ENCODE measurements at places on chromosomes 4 and X.

DNA sequence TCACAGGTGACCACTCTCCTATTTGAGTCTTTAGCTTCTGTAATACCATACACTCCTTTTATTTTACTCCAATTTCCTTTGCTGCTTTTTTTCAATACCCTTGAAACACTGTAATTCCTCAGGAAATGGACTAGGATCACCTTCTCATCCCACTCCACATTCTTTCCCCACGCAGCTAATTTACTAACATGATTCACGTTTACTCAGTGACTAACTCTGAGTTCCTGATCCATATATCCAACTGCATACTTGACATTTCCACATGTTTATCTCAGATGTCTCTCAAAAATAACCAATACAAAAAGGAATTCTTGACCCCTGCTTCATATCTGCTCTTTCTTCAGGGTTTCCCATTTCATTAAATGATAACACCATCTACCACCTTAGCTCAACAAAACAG is 19.9 kb downstream of the RPS6KA6 start:
- DNase-seq = no peak

DNA sequence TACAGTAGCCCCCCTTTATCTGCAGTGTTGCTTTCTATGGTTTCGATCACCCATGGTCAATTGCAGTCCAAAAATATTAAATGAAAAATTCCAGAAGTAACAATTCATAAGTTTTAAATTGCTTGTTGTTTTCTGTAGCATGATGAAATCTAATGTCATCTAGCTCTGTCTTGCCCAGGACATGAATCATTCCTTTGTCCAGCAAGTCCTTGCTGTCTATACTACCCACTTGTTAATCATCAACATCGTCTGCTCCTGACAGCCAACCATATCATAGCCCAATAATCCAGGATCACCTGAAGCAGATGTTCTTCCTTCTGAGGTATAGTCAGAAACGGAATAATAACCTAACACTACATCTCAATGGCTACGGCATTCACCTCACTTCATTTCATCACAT is 79.8 kb downstream of the ADAMTS3 start:
- no peak for DNase-seq

GRCh38 chr4:59238212-59238611 is 1961.9 kb upstream of the ADGRL3 start:
- no peak for DNase-seq

DNA sequence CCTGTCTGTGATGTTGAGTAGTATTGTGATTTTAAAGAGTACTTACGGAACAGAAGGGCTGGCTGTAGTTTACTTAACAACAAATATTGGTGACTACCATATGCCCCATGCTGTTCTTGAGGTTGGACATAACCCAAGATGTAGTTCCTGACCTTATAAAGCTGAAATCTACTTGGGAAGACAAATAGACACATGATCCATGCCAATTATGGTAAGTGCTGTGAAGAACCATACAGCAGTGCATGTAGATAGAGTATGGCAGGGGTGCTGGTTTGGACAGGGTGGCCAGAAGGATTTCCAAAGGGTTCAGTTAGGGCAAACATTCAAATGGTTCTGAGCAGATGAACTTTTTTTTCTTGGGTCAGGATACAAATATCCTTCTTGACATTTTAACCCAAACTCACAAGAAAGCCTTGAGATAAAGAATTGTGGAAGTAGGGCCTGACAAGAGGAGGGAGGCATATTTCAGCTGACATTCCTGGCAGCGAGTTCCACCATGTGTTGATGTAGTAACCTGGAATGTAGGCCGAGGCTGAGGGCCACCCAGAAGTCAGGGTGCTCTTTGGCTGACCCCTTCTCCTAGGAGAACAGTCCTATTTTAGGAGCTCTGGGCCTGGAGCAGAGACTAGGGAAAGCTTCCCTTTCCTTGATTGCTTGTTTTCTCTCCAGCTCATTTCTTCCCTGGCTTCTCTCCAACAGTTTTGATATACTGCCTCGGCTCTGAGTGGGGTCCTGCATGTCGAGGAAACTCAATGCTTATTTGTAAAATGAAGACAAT is 74.2 kb downstream of the FREM3 start:
- no peak for DNase-seq

GRCh38 chr4:186149872-186150271 is 41.5 kb upstream of the CYP4V2 start:
- DNase-seq = no peak

DNA sequence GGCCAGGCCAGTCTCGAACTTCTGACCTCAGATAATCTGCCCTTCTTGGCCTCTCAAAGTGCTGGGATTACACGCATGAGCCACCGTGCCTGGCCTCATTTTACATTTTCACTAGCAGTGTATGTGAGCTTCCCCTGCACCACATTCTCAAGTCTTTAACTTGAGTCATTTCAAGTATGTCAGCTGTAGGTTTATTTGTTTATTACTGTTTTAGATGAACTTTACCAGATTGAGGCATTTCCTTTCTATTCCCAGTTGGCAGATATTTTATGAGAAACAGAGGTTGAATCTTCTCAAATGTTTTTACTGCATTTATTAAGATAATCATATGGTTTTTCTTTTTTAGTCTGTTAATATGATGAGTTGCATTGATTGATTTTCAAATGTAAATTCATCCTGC is 114.6 kb upstream of the SH3RF1 start:
- no peak for DNase-seq

GRCh38 chr4:8897251-8898167 is 25.9 kb upstream of the HMX1 start:
- no peak for DNase-seq

DNA sequence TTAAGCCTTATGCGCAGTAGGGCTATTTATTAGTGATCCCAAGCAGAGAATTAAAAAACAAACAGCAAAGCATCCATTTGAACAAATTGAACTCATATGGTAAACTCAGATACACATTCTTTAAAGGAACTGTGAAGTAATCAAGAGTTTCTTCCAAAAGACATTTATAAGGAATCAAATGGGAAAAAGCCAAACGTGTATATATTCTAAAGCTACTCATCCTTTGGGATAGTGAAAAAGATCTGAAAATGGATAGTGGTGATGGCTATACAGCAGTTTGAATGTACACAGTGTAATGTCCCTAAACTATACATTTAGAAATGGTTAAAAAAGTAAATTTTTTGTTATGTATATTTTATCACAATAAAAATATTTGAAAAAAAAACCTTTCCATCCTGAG is 16.6 kb upstream of the HPGDS start:
- no peak for DNase-seq
